ENCODE measurements at places on chromosomes 4 and X.

DNA sequence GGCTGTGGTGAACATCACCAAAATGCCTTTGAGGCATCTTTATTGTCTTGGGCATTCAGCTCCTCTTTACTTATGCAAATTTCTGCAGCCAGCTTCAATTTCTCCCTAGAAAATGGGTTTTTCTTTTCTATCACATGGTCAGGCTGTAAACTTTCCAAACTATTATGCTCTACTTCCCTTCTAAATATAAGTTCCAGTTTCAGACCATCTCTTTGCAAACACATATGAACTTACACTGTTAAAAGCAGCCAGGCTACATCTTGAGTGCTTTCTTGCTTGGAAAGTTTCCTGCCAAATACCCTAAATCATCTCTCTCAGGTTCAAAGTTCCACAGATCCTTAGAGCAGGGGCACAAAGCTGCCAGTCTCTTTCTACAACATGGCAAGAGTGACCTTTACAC is 13.2 kb downstream of the SCLT1 start:
- DNase-seq, result no peak

GRCh38 chr4:121177246-121178137 is 13.4 kb upstream of the TNIP3 start:
- no peak for DNase-seq

GRCh38 chr4:104353481-104353880 is 141.2 kb downstream of the CXXC4 start:
- DNase-seq, result no peak

DNA sequence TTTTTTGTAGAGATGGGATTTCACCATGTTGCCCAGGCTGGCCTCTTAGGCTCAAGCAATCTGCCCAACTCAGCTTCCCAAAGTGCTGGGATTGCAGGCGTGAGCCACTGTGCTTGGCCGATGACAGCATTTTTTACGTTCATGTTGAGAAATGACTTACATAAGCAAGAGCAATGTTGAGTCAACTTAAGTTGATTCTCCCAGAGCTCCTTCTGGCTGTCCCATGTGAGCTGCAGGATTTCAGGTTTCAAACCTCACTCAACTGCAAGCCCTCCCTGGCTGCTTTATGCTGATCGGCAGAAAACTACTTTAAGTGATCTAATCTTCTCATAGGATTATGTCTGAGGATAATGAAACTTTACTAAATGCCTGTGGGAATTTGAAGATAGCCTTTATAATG is 86.8 kb downstream of the GC start:
- DNase-seq, result no peak

- no peak for DNase-seq
Observed at GRCh38 chrX:20362268-20363267, 95.9 kb upstream of the RPS6KA3 start.

All from endothelial cell (in vitro differentiated cells).